ENCODE measurements at places on chromosomes 7 and 10. TPM values are rescaled to one million over a fixed set of nuclear protein-coding genes. Genes with fewer than 3 reads are reported as not detected.

GRCh38 chr7:146090023-146090645, 26.5 kb upstream of the CNTNAP2 start:
- DNase-seq = no peak

- no peak for DNase-seq
Observed at GRCh38 chr7:120156476-120156875, 116.5 kb upstream of the KCND2 start.

DNA sequence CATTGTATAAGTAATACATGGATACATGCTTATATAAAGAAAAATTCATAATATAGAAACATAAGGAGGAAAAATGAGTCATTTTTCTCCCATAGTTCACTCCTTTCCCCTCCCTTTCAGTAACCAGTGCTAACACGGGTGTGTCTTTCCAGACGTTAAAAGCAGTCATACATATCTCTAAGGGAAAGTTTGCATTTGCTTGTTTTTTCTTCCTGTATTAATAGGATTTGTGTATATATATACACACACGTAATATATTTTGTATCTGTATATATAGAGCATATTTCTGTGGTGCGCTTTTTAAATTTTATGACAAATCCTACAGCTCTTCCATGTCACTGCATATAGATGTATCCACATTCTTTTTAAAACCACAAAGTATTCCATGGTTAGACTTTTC, 78.8 kb downstream of the RALA start:
- no peak for DNase-seq

- no peak for DNase-seq
Observed at GRCh38 chr10:75399461-75400162, 2.0 kb downstream of the ZNF503 start.

DNA sequence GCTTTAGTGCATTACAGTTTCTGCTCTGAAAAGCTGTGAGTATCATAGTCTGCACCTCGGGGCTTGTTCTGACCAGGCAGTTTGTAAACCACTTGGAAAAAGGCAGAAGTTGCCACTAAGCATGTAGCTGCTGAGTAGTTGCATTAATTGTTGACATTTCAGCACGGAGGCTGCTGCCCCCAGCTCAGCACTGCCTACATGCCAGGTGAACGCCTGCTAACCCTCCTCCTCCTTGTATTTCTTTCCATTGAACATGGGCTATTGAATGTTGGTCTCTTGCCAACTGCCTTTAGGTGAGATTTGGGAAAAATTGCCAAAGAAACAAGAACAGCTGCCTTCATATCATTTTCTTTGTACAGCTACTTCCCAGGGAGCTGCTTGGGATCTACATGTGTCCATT, 164.2 kb downstream of the RAPGEF5 start:
- no peak for DNase-seq

DNA sequence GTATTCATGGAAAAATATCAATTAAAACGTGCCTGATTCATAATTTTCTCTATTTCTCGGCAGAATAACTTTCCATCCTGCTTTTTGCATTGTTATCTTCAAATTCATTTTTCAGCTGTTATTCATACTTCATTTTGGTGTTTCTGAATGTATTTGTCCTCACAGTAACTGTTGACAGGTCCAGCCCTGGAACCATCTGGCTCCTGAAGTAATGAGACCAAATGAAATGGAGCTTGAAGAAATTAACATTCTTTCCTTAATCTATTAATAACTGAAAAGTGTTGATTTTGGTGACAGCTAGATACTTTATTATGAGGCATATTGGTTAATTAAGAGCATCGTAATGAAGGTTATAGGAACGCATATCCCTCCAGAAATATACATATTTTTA, 257.0 kb upstream of the MINDY3 start:
- DNase-seq = no peak

GRCh38 chr7:139598642-139599041, 75.2 kb downstream of the CLEC2L start:
- no peak for DNase-seq

- DNase-seq = no peak
Observed at GRCh38 chr10:88507404-88507803, 75.7 kb downstream of the RNLS start.

GRCh38 chr10:101071267-101071884, 9.6 kb downstream of the KAZALD1 start:
- DNase-seq = no peak

- no peak for DNase-seq
Observed at GRCh38 chr10:9253121-9253520, 1198.6 kb downstream of the GATA3 start.

DNA sequence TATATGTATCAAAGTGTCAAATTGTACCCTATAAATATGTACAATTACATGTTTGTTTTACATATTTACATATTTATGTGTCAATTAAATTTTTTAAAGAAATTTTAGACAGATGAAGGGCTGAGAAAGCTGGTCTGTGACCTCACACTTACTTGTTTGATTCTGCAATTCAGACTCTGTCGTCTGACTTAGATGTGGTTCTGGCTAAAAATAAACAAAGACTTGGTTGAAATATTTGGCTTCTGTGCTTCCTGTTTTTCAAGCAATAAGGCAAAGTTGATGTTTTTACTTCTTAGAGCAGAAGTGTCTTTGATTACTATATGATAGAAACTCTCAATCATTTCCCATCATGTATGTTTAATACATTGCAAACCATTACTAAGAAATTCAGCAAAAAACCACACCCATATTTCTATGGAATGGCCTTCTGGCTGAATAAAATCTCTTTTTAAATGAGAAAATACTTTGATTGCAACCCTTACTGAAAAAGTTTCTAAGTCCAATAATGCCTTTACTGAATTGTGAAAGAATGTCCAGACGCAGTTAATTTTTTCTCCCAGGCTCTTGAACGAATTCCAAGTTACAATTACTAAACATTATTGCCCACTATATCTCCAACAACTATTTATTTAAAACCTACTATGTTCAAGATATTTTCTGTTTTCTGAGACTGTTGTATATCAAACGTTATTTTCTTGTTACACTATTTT, 59.5 kb upstream of the PRKG1 start:
- DNase-seq = no peak

Gene SVIL
- polyA plus RNA-seq = 43.2 TPM

Gene FOXI2
- 0.85 TPM for polyA plus RNA-seq

Gene DNAJB6
- polyA plus RNA-seq = 144 TPM

Gene C10orf62
- 0.45 TPM for polyA plus RNA-seq
